Smooth muscle cell of the coronary artery (primary cell): ENCODE measurements at places on chromosomes 12 and 14. TPM values are rescaled to one million over a fixed set of nuclear protein-coding genes. Genes with fewer than 3 reads are reported as not detected.

The BCL2L14 gene
- total RNA-seq: not detected in 2 replicates

The LRTM2 gene
- total RNA-seq: not detected in 2 replicates

The ALG10B gene
- 0.94 and 2.4 TPM in 2 replicates for total RNA-seq

The KSR2 gene
- total RNA-seq: not detected in 2 replicates

The NRIP2 gene
- not detected in 2 replicates for total RNA-seq

The OTUB2 gene
- 1.3 and 1.5 TPM in 2 replicates for total RNA-seq

The CEP290 gene
- 5.7 and 8.1 TPM in 2 replicates for total RNA-seq

The COA8 gene
- total RNA-seq: 2.8 and 16.3 TPM in 2 replicates

The CCDC38 gene
- not detected in 2 replicates for total RNA-seq

The ACSM4 gene
- total RNA-seq: not detected in 2 replicates

The TMPRSS12 gene
- total RNA-seq: not detected in 2 replicates

The BDKRB1 gene
- total RNA-seq: 0.08 and 0.47 TPM in 2 replicates

The PSMB5 gene
- total RNA-seq: 210 and 299 TPM in 2 replicates

The SYNDIG1L gene
- not detected in 2 replicates for total RNA-seq

The EGLN3 gene
- total RNA-seq: 0.08 and 1.3 TPM in 2 replicates

The IKZF4 gene
- total RNA-seq: 0.35 and 0.83 TPM in 2 replicates

The PUS7L gene
- total RNA-seq: 11.3 and 17.7 TPM in 2 replicates

The DAO gene
- total RNA-seq: under 0.01 TPM in 1 of 2 replicates, not detected in the other

The FRMD6 gene
- 146 and 183 TPM in 2 replicates for total RNA-seq

The CYP27B1 gene
- total RNA-seq: 0.68 TPM in 1 of 2 replicates, not detected in the other

The FAM222A gene
- 0.08 TPM in 1 of 2 replicates, not detected in the other for total RNA-seq

The MANSC4 gene
- not detected in 2 replicates for total RNA-seq

The GRIP1 gene
- total RNA-seq: 0.23 and 1.8 TPM in 2 replicates

The VRK1 gene
- total RNA-seq: 15.4 and 23.6 TPM in 2 replicates

The ACOT4 gene
- 0.12 and 0.68 TPM in 2 replicates for total RNA-seq

The LMNTD1 gene
- total RNA-seq: 0.23 TPM in 1 of 2 replicates, not detected in the other

The LHX5 gene
- not detected in 2 replicates for total RNA-seq

The MIP gene
- total RNA-seq: not detected in 2 replicates

The GPR65 gene
- 0.12 and 0.15 TPM in 2 replicates for total RNA-seq
